Activated CD8-positive, alpha-beta T cell treated with anti-CD3 and anti-CD28 coated beads, Interleukin-2, amount 10 ng/mL, durations not matched to agents 7 days and 5 days (primary cell): ENCODE measurements at places on chromosomes 16 and 17.

GRCh38 chr16:51723036-51723724, 572.1 kb upstream of the SALL1 start:
- no peak for DNase-seq

DNA sequence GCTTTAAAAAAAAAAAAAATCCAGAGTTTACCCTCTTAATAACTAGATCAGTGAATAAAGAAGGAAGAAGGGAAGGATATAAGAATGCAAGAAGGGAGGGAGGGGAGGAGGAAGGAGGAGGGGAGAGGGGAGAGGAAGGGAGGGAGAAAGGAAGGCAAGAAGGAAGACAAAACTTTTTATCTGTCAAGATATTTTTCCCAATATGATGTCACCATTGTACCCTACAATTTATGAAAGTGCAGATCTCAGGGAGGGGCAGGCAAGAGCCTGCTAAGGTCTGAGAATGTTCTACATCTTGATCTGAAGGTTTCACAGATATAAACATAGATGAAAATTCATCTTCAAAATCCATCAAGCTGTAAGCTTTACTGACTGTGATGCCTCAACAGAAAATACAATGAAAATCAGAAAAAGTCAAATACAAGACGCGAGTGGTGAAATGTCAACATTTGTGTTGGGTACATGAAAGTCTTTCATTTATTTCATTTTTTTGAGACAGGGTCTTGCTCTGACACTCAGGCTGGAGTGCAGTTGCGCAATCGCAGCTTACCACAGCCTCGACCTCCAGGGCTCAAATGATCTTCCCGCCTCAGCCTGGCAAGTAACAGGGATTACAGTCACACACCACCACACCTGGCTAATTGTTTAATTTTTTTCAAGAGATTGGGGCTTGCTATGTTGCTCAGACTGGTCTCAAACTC, 57.1 kb upstream of the EMP2 start:
- no peak for DNase-seq

DNA sequence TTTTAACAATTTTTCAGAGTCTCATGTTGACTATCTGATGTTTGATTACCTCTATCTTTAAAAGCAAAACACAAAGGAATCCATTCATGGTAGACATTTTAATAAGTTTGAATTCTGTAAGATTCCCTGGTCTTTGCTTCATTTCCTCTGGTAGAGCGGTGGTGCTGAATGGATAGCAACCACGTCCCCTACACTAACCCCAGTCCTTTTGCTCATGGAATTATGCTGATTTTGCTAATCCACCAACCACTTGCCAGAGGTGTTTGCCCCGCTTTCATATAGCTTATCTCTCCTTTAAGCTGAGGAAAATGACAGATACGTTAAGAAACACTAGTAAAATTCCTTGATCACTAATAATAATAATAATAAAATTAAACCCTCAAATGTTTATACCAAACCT, 9.5 kb downstream of the KCNJ16 start:
- no peak for DNase-seq

DNA sequence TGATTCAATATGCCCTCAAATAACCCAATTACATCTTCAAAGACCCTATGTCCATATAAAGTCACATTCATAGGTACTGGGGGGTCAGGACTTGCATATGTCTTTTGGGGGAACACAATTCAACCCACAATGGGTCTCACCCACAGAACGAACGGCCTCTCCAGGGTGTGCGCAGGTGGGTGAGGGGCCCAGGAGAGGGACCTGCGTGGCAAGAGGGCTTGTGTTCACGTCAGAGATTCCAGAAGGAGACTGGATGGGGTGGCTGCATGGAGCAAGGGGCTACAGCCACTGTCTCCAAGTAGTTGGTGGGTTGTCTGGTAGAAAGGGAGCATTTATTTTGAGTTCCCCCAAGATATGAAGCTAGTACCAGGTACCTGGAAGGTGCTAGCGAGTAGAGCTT, 212.2 kb downstream of the SEC14L1 start:
- DNase-seq = no peak

- DNase-seq = no peak
Measured at GRCh38 chr17:9843152-9844010, 17.7 kb downstream of the GLP2R start.

DNA sequence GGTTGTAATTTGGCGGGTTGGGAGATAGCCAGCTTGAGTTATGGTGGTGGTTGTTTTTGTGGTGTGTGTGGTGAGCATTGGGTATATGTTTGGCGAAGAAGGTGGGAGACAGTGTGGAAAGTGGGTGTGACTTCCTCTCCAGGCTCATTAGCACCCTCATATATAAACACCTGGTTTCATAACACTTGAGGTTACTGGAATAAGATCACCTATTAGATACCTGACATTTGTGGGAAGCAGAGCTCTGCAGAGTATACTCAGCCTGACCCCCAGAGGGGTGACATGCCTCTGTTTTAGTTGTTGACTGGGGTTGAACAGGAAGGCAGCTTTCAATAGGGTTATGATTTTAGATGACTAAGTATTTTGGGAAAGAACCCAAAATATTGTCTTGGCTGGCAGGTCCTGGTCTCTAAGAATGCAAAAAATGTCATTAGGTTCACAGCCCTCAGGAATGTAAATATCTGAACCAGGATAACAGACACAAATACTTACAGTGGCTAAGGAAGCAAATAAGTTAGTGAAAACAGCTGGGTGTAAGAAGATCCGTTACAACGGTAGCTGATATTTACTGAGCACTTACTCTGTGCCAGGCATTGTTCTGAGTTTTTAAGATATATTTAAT, 18.3 kb upstream of the EFCAB13 start:
- DNase-seq = no peak

- no peak for DNase-seq
Measured at GRCh38 chr16:80536238-80536637, 4.6 kb upstream of the DYNLRB2 start.

- DNase-seq = peak; percentile 67
Measured at GRCh38 chr16:80824623-80825364, 20.4 kb upstream of the CDYL2 start.

DNA sequence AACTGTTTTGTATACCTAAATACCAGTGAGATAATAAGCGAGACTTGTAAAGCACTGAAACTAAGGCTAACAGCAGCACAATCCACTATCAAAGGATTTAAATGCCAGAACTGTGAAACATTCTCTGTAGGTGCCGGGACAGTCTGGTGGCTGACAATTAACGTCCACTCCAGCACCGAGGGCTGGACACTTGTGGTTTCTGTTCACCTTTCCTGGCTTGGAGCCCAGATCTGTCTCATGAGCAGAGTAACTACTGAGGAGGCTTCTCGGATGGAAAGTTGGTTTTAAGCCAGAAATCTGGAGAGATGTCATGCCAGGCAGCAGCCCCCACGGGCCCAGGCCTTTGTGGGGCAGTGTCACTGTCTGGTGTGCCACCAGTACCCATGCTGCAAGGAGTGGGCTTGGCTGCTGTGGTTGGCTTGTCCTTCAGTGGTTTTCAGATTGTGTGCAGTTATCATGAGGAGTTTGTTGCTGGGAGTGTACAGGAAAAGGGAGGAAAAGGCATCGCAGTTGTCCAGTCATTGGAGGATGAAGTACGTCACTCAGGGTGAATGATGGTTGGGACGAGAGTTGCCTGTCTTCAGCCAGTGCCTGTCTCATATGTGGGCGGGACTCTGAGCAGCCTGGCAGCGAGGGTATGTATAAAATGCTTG, 35.5 kb downstream of the UBN1 start:
- DNase-seq = no peak

DNA sequence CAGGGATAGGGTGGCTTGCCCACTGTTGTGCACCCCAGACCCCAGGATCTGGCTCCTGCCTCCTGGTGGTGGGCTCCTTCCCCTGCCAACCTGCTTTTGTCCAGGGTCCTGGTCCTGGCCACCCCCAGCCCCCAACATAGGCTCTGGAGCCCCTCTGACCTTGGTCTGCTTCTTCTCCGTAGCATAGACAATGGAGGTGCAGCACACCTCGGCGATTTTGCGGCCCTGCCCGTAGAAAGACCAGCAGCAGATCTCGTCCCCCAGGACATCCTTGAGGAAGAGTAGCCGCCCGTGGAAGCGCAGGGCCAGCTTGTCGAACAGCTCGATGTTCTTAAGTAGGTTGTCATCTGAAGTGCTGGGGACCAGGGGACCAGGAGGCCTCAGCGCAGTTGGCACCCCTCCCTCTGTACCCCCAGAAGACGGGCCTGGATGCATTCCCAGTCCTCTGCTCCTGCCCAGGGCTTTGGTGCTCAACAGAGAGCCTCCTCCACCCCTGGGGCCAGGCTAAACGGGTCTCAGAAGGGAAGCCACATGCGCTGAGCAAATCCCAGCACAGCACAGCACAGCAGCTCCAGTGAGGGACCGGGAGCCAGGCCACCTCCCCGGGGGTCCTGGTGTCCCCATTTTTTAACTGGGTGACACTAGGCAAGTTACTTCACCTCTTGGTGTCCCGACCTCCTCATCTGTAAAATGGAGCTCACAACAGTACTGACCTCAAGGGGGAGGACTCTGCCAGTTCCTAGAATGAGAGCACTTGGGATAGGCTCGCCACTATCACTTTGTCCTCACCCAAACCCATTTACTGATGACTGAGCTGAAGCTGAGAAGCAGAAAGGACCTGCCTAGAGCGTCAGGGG, 10.8 kb downstream of the ASPHD1 start:
- no peak for DNase-seq

GRCh38 chr17:34066528-34066927, 188.6 kb upstream of the CCL2 start:
- no peak for DNase-seq

GRCh38 chr17:47620503-47621245, 29.0 kb upstream of the KPNB1 start:
- DNase-seq = no peak

GRCh38 chr17:53629188-53629587, 193.5 kb upstream of the KIF2B start:
- no peak for DNase-seq

GRCh38 chr17:77315010-77315409, 174.2 kb downstream of the SEC14L1 start:
- no peak for DNase-seq

DNA sequence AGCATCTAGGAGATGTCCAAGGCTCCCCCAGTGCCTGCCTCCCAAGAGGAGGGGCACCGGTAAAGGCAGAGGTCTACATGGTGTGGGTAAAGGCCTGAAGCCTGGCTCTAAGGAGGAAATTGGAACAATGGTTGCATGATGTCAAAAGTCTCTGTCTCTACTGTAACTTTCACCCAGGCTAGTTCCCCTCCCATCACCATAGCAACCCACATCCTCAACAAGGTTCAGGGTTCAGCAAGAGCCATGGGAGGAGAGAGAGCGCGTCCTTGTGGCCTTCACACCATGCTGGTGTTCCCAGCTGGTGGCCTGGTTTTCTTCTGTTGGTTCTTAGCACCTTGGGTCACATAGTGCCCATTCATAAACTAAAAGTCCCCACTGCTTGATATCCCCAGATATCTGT, 196.7 kb upstream of the CDH5 start:
- DNase-seq = no peak

GRCh38 chr16:13866073-13866472, 53.9 kb upstream of the ERCC4 start:
- peak; percentile 49 for DNase-seq

GRCh38 chr16:73378471-73378870, 330.5 kb upstream of the ZFHX3 start:
- DNase-seq = no peak

GRCh38 chr17:8935191-8935590, 30.3 kb downstream of the PIK3R5 start:
- DNase-seq = peak; percentile 69

- DNase-seq = no peak
Measured at GRCh38 chr16:89071686-89072547, 21.7 kb upstream of the ACSF3 start.

- no peak for DNase-seq
Measured at GRCh38 chr17:72631568-72631948, 460.9 kb downstream of the SLC39A11 start.

DNA sequence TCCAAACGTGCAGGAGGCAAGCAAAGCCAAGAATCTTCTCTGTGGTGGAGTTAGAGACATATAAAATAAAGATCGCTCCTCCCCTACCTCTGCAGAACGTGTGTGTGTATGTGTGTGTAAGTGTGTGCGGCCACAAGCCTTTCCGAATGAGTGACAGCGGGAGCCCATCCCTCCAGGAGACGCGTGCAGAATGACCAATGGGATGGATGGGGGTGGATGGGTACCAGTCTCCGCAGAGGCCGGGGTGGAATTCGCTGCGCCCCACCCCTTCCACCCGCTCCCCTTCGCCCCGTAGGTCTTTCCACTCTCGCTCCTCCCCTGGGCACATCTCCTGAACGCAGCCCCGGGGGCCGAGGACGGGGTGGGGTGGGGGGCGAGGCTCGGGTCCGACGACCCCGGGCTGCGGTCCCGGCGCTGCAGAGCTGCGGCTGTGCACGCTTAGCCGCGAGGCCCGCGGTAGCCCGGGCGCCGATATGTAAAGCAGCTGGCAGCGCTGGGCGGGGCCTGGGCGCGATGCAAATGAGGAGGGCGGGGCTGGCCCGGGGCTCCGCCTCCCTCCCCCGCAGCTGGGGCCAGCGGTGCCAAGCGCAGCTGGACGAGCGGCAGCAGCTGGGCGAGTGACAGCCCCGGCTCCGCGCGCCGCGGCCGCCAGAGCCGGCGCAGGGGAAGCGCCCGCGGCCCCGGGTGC, at the start of gene PRKCB:
Gene PRKCB, plus strand, starts transcription at position 594 of the 688 bp plus-strand sequence.
- DNase-seq = peak; percentile 92

- no peak for DNase-seq
Measured at GRCh38 chr17:41363881-41364280, 5.7 kb downstream of the KRT33B start.

- DNase-seq = no peak
Measured at GRCh38 chr16:87486713-87487247, 6.0 kb downstream of the ZCCHC14 start.
